ENCODE measurements at places on chromosomes 1 and 21. TPM values are rescaled to one million over a fixed set of nuclear protein-coding genes. Genes with fewer than 3 reads are reported as not detected.

- DNase-seq = no peak
These were observed 137.7 kb downstream of the COL11A1 start for GRCh38 chr1:102970496-102971078.

DNA sequence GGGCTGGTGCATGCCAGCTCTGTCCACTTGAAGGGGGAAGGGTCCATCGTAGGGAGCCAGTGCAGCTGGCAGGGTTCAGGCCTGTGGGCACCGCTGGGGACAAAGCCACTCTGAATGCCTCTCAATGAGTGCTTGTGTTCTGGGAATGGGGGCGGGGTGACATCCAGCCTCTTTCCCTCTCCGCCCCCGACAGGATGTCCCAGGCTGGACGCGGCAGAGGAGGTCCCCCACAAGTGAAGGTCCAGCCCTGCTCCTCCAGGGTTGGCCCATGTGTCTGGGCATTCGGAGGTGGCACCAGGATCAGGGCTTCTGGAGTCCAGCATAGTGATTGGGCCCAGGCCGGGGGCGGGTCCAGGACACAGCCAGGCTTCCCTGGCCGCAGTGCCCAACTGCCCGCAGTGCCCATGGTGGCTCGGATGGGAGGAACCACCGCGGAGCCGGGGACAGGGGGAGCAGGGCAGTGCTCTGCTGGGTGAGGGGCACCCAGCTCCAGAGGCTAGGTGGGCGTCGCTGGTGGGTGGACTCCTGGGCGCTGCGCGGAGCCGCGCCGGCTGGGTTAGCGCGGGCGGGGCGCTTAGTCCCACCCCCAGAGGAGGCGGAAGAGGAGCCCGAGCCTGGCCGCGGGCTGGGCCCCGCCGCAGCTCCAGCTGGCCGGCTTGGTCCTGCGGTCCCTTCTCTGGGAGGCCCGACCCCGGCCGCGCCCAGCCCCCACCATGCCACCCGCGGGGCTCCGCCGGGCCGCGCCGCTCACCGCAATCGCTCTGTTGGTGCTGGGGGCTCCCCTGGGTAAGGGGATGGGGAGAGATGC is at the start of gene SHISA4:
Gene SHISA4, plus strand, starts transcription at position 617 of the 808 bp plus-strand sequence. Its CDS starts 97 bp downstream, at position 714.
- no peak for DNase-seq

DNA sequence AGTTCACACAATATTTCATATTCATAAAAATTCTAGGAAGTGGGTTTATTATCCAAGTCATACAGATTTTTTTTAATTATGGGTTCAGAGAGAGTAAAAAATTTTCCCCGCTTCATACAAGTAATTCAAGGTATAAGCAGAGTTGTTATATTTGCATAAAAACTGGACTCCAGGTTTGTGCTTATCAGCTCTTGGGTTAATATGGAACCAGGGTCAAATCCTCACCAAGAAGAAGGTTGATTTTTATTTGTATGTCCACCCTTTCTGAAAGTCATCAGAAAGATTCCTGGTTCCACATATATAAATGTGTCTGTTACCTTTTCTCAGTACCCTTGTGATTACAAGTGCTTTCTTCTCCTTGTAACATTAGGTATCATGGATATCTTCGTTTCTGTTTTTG is 143.8 kb upstream of the PKN2 start:
- no peak for DNase-seq

OLIG2 gene
- not detected for total RNA-seq

NTMT2 gene
- total RNA-seq = not detected

- no peak for DNase-seq
These were observed 14.4 kb downstream of the ANP32E start for GRCh38 chr1:150221552-150221951.

DNA sequence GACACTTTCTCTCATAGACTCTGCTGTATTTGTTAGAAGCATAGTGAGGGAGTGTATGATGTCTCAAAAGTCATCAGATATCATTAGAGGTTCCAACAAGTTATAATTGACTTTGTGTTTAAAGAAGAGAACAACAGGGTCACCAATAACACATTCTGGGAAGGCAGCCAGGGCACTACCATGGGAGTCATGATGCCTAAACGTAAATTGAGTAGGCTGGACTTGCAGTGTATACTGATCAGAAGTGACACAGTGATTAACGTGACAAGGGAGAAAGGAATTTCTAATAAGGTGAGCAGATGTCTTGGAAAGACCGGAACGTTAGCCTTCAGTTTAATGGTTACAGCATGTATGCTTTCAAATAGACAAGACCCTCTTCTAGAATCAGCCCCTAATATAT is 973.2 kb downstream of the NCAM2 start:
- DNase-seq = no peak
